ENCODE measurements at places on chromosomes 3 and 15.
A peak's percentile ranks its signal among the peaks of the same experiment; 100 is the strongest.

GRCh38 chr3:126127452-126127851 is 43.5 kb upstream of the SLC41A3 start:
- DNase-seq: no peak

- DNase-seq: no peak
Measured at GRCh38 chr3:172317984-172318383, 130.3 kb downstream of the GHSR start.

- DNase-seq: no peak
Measured at GRCh38 chr15:31732726-31733125, 297.6 kb upstream of the CHRNA7 start.

DNA sequence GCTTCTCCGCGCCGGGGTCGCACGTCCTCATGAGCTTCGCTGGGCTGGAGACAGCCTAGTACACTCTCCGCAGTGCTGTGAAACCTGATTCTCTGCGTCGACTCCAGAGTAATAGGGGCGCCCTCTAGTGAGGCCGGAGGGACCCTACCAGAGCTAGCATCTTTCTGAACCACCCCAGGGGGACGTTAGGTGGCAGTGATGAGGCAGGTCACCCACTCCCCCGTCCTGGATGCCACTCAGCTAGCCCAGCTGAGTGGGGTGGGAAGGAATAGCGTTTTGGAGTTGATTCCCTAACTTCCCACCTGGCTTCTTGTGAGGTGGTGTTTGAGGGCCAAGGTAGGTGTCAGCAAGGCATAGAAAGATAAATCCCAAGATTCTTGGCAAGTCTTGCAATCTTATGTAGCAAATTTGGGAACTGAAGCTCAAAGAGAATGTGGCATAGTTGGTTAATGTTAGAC is 4.0 kb downstream of the DUOXA2 start:
- DNase-seq: peak; percentile 90

GRCh38 chr3:186826976-186827857 is 15.3 kb upstream of the ADIPOQ start:
- DNase-seq: peak; percentile 54

DNA sequence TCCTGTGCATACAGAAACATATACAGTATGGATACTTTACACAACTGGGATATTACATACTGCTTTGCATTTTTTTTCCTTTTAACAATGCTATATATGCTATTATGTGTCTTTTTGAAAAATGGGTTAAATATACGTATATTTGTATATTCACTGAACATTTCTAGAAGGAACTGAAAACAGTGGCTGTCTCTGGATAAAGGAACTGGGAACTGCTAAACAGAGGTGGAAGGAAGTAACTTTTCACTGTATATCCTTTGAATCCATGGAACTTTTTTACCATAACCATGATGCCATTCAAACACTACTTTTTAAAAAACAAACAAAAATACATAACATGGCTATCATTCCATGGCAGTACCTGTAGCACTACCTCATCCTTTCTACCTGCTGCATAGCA is 1.8 kb downstream of the MTFMT start:
- no peak for DNase-seq

- no peak for DNase-seq
Measured at GRCh38 chr3:31813197-31813596, 167.9 kb downstream of the OSBPL10 start.

- DNase-seq: no peak
Measured at GRCh38 chr3:16477056-16477455, 36.4 kb downstream of the RFTN1 start.

- DNase-seq: no peak
Measured at GRCh38 chr3:41267975-41268640, 68.8 kb downstream of the CTNNB1 start.

DNA sequence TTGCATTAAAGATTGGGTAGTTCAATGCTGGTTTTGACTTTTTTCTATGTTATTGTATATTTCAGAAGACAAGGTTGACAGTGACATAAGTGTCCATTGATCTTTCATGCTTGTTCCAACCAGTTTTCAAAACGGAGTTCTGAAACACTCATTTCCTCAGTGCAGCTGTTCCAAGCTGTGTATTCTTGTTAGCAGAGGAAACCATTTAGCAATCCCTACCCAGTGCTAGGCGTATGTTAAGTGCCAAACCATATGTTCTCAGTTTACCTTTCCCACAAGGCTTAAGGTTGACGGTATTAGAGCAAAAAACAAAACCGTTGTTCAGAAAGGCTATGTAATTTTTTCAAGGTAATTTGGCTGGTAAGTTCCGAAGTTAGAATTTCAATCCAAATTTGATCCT is 9.1 kb downstream of the ATOSA start:
- no peak for DNase-seq

- DNase-seq: no peak
Measured at GRCh38 chr3:162119651-162120050, 623.0 kb downstream of the OTOL1 start.

DNA sequence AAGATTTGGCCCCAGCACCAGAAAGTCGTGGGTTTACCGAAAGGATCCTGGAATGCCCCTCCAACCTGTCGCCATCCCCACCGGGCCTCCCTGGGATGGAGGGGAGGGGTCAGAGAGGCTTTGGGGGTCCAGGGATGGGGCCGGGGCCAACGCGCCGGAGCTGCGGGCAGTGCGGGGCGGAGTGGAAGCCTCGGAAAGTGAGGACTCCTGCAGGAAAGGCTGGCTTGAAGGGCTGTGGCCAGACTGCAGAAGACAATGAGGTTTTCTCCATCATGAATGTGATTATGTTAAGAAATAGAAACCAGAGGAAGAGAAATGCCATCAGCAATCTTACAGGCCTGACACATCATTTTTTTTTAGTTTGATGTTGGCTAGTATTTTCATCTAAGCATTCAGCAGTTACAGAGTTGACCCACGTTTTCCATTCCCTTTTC is 738 bp downstream of the YEATS2 start:
- no peak for DNase-seq

DNA sequence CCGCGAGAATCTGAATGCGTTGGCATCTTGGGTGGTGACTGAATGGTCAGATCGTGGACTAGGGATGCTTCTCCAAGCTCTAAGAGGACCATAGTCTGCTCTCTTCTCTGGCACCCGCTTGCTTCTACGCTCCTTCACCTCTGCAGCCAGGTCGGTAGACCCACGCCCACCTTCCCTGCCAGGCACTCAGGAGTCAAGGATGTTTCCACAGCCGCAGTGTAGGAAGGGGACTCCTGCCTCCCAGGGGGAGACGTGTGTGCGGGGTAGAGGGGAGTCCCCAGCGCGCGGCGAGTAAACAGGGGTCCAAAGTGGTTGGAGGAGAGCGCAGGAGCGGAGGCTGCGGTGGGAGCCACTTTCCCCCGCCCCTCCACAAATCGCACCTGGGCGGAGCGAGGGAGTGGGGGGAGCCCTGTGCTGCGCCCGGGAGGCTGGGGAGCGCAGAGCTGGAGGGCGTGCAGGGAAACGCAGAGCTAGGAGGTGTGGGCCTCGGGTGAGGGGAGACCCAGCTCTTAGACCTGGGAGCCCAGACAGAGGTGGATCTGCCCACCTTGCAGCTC is 1.7 kb downstream of the LRRC3B start:
- no peak for DNase-seq

- no peak for DNase-seq
Measured at GRCh38 chr3:117107946-117108345, 398.4 kb downstream of the TUSC7 start.

- peak; percentile 9 for DNase-seq
Measured at GRCh38 chr3:11236588-11237461, 35.4 kb upstream of the ATG7 start.

- DNase-seq: no peak
Measured at GRCh38 chr15:48720646-48721045, 75.1 kb upstream of the FBN1 start.

DNA sequence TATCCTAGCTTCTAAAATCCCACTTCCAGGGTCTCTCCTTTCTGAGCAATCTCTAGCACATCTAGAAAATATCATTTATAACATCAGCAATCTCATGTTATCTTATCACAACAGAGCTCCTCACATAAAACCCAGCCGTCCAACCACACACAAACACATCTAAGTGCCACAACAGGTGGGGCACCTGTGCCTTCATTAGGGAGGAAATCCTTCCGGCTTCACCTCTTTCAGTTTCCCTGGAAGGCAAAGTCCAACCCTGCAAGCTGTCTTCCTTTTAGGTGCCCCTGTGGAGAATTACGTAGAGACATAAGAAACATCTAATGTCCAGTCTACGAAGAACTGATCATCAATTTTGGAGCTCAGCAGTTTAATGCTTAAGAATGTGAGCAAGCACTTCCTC is 1.6 kb downstream of the ZDHHC3 start:
- DNase-seq: no peak

DNA sequence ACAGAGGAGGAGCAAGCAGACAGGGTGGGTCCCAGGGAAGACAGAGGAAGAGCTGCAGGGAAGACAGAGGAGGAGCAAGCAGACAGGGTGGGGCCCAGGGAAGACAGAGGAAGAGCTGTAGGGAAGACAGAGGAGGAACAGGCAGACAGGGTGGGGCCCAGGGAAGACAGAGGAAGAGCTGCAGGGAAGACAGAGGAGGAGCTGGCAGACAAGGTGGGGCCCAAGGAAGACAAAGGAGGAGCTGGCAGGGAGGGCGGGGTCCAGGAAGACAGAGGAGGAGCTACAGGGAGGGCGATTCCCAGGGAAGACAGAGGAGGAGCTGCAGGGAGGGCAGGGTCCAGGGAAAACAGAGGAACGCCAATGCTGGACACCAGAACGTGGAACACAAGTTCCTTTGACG is 66.5 kb downstream of the PLXNA1 start:
- DNase-seq: no peak

DNA sequence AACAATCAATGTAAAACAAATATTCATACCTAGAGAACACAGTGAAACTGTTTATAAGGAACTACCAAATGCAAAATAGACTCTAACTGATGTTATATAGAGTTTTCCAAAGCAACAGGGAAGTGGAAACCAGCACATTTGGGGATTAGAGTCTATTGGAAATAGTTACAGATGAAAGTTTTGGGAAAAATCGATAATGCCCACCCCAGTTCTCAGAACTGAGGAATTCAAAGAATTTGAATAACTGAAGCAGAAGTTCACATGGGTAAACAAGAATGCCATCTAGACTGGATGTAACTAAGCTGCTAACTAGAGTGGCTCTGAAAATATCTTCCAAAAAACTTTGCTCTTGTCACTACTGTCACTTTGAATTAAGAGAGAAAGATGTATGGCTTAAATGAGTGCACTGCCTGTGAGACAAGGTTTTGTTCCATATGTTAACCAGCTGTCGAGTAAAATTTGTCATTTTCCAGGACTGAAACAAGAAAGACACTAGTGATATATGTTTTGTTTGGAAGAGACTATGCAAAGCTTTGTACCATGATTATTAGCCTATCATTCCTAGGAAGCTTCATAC is 9.2 kb upstream of the DENND4A start:
- DNase-seq: no peak

DNA sequence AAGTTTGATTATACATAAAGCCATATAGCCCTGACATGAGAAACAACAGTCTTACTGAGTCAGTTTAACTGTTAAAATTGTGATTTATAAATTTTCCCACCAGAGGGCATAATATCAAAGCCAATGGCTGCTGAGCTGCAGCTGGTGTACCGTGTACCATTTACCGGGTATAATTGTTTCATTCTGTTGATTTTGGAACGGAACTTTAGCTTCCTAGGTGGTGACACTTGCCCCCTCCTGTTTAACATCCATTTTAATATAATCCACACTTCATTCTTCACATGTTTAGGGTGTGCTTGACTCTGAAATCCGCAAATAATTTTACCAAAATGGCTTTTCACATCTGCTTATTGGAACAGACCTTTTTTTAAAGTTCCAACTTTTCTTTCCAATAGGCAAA is 72.8 kb downstream of the SLC9A9 start:
- no peak for DNase-seq

DNA sequence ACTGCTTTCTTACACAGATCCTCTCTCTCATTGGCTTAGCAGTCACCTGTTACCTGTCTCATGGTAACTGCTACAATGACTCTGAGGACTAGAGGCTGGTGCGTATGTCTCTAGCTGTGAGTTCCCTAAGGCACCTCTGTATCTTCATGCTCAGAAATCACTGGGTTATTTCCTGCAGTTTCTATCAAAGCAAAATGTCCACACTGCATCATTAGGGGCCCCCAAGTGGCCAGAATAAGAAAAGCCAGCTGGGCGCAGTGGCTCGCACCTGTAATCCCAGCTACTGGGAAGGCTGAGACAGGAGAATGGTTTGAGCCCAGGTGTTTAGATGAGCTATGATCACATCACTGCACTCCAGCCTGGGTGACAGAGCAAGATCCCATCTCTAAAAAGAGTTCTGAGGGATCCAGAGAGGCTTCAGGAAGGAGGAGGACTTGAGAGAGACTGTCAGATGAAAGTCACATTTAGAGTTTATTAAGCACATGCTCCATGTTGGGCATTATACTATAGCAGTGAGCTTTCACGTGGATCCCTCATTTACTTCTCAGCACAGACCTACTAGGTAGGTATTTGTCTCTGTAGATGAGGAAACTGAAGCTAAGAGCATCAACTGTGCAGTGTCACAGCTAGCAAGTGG is 2.3 kb upstream of the VPS18 start:
- DNase-seq: no peak

DNA sequence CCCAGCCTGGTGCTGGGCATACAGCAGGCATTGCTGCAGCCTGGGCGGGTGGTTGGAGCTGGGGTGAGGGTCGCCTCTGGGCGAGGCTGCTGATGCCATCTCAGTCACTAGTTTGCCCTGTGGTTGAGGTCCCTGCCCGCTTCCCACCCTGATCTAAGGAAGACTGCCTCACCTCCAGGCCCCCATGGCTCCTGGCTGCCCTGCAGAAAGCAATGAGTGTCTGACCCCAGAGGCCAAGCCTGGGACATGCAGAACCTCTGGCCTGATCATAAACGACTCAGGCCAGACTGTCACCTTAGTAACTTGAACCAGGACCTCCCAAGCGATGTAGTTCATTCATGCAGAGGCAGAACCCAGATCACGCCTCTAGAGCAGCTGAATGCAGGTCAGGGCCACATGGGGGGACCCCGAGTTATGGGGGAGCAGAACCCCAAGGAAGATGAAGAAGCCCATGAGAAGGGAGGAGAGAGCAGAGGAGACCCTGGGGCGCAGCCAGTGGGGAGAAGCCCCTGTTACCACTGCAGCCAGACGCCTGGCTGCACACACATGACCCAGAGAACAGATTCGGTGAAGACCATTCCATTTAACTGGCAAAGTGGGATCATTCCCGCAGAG is 213.9 kb downstream of the TBC1D2B start:
- DNase-seq: no peak

- no peak for DNase-seq
Measured at GRCh38 chr15:86229306-86229705, 149.6 kb downstream of the AGBL1 start.

DNA sequence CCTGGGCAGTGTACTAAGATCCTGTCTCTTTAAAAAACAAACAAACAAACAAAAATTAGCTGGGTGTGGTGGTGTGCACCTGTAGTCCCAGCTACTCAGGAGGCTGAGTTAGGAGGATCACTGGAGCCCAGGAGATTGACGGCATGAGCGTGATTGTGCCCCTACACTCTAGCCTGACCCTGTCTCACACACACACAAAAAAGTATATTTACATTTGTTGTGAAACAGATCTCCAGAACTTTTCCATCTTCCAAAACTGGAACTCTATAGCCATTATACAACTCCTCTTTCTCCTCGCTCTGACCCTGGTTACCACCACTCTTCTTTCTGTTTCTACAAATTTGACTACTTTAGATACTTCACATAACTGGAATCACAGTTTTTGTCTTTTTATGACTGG is 56.0 kb upstream of the CCNB2 start:
- no peak for DNase-seq
